Activated effector memory CD4-positive, alpha-beta T cell treated with anti-CD3 and anti-CD28 coated beads, Interleukin-2, amount 50 U/mL, for 16 hours (primary cell): ENCODE measurements at places on chromosomes 2 and 18.

DNA sequence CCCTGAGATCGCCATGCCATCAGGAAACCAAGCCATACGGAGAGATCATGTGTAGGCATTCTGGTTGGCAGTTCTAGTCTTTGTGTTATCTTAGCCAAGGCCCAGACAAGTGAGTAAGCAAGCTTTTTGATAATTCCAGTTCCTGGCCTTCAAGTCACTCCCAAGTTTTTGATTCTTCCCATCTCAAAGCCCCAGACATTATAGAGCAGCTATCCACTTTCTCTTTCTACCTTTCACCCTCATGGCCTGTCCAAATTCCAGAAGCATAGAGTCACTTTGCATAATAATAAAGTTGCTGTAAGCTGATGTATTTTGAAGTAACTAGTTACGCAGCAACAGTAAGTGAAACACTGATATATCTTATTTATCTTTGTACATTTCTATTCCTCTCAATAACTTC lies 26.8 kb upstream of the IL1RL1 start:
- DNase-seq = no peak

GRCh38 chr18:55479656-55480420 lies 108.2 kb downstream of the TCF4 start:
- no peak for DNase-seq

DNA sequence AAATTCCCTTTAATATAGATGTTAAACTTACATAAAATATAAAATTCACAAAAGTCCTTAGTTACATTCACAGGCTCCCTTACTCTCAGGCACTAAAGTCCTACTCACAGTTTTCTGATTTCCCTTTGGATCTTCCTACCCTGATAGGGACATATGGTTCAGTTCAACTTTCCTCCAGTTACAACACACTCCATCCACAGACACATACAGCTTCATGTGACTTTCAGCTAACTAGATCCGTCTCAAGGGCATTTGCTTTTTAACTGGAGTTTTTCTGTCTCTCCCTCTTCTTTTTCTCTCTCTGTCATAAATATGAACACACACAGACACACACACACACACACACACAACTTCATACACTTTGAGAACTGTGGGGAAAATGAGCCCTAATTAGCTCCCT lies 419.2 kb downstream of the LRP1B start:
- DNase-seq = no peak

GRCh38 chr2:162828545-162828944 lies 10.0 kb downstream of the KCNH7 start:
- no peak for DNase-seq

- DNase-seq = peak; percentile 68
Observed at GRCh38 chr2:105777506-105778055, 32.9 kb downstream of the NCK2 start.

DNA sequence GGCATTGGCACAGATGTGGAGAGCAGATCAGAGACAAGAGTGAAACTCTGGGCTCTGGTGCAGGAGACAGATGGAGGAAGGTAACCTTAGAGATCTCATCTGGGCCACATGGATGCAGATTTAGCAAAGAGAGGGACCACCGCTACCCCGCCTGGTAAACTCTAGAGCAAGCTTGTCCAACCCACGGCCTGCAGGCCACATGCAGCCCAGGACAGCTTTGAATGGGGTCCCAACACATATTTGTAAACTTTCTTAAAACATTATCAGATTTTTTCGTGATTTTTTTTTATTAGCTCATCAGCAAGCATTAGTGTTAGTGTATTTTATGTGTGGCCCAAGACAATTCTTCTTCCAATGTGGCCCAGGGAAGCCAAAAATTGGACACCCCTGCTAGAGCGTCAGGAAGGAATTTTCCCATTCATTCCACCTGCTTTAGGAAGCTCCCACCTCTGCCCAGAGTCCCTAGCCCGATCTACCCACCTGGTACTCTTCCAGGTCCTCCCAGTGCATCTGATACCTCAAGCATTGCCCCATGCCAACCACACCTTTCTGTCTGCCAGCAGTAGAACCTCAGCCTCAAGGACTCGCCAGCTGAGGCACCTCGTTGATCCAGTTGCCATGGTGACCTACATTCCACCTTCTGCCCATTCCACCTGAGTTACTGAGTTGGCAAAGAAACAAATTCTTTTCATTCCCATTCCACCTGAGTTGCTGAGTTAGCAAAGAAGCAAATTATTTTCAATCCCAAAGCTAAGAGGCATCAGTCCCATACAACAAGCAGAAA lies at the start of gene CIB4:
Gene CIB4 (minus strand): TSS at position 586 of the 784 bp plus-strand sequence. CDS start 52 bp downstream, at position 534.
- peak; percentile 46 for DNase-seq

DNA sequence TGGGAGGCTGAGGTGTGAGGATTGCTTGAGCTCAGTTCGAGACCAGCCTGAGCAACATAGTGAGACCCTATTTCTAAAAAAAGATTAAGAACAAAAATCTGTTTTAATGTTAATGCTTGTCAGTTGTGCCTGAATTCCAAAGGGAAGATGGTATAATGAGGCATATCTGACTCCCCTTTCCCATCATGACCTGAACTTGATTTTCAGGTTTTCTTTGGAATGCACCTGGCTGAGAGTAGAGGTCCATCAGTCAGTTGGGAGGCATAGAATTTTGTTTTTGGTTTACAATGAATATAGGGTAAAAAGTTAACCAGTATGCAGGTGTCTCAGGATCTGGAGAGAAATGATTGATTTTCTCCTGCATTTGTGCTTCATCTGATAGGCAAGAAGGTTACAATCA lies 20.4 kb downstream of the RPIA start:
- no peak for DNase-seq

DNA sequence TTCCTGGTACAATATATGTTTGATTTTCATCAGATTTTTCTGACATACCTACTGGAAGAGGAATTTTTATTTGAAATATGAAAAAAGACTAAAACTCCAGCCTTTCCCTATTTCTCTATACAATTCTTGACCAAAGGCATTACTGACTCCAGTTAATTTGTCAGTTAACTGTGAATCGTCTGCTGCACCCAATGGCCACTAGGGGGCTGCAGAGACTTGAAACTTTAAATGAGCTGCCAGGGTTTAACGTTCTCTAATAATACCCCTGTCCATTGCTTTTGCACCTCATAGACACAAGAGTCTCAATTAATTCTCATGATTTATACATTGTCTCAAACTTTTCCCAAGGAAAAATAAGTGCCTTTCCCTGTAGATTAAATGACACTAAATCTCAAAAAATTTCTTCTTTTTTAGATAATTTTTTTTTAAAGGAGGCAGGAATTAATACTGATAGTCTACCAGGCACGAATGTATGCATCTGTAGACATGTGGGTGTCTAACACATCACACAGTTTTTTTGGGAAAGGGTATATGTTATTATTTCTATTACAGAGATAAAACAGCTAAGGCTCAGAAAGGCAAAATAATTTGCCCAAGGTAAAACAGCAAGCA lies 1.8 kb upstream of the ALK start:
- DNase-seq = peak; percentile 76

DNA sequence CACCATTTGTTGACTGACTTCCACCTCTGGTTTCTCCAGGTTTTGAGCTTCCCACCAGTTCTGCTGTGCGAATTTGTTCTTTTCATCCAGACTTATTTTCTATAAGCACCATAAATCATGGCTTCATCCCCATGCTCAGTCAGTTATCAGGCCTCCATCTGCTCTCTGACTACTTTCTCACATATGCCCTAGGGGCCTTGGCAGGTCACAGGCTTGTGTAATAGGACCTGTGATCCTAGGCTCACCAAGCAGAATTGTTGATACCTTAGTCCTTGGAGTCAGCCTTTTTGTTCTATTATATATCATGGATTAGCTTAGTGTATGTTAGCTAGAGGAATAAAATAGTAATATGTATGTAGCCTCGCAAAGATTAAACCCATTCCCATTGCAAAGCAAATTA lies 284.2 kb upstream of the TANK start:
- DNase-seq = no peak

DNA sequence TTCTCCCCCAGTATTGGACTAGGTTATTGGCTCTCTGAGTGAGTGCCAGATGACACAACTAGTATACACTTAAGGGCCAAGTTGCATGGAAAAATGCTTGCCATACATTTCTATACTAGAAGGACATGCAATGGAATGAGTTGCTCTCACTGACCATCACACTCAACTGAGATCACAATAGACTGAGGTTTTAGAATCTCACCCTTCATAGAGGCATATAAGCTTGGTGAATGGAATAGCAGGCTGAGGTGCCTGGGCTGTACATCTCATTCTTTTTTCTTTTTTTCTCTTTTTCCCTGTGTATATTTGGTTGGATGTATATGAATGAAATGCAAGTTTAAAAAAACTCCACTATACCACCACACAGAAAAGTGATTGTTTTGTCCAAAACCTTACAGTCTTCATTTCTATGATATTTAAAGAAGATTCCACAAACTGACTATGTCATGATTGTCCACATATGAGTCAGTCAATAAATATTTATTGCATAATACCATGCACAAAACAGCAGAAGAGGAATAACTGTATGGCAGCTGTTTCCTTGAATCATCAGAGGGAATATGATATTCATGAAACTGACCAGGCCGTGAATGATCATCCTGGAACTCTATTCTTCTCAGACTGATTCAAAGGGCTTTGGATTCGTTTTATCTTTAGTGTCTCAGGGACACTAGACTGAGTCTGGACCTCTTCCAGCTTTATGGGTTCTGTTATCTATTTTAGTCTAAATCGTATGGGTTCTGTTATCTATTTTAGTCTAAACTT lies 122.6 kb upstream of the STK17B start:
- DNase-seq = no peak

GRCh38 chr2:70173520-70173919 lies 17.3 kb downstream of the C2orf42 start:
- DNase-seq = no peak

- no peak for DNase-seq
Observed at GRCh38 chr2:96832754-96833507, 10.9 kb downstream of the ANKRD23 start.

DNA sequence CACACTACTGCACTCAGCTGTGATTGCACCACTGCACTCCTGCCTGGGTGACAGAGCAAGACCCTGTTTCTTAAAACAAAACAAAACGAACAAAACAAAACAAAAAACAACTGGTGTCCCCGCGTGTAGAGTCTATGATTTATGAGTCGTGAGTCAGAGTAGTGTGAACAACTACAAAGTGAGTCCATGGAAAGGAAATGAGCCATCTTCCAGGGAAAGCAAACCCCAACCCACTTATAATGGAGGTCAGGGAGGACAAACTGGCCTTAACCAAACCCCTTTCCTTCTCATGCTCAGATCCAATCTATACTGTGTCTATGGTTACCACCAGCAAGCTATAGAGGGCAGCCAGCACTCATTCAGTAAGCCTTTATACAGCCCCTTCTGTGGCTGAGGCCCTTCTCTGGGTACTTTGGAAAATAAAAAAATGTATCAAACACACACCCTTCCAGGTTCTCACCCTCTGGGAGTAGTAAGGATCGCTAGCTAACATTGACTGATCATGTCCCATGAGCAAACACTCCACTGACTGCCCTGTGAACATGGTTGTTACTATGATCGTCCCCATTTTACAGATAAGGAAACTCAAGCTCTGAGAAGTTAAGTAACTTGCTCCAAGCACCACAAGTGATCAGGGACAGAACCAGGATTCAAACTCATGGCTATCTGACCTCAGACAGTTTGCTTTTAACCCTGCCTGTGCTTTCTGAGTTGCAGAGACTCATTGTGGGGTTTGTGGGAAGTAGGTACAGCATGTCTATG lies 24.7 kb upstream of the COLEC12 start:
- no peak for DNase-seq

GRCh38 chr2:85695691-85696668 lies 1.8 kb downstream of the GNLY start:
- DNase-seq = peak; percentile 57

- DNase-seq = no peak
Observed at GRCh38 chr2:158346032-158346431, 110.5 kb downstream of the CCDC148 start.

GRCh38 chr18:55794288-55795052 lies 206.5 kb upstream of the TCF4 start:
- DNase-seq = no peak

- peak; percentile 70 for DNase-seq
Observed at GRCh38 chr2:239944694-239945551, 80.2 kb downstream of the NDUFA10 start.

DNA sequence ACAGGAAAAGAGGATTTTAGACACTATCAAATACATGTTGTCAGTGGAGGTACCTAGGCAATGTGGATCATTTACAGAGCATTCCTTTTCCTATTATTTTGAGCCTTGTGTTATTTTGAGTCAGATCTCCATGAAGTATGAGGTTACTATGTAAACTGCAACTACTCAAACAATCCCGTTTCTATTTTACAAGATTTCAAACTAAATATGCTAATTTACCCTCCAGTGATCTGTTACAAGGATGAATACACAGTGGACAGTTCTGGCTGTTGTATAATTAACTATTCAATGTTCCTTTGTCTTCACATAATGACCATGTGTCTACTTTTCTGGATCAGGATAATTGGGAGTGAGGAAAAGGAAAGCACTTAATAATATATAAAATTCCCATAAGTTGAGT lies 4.6 kb downstream of the HOXD1 start:
- DNase-seq = no peak

DNA sequence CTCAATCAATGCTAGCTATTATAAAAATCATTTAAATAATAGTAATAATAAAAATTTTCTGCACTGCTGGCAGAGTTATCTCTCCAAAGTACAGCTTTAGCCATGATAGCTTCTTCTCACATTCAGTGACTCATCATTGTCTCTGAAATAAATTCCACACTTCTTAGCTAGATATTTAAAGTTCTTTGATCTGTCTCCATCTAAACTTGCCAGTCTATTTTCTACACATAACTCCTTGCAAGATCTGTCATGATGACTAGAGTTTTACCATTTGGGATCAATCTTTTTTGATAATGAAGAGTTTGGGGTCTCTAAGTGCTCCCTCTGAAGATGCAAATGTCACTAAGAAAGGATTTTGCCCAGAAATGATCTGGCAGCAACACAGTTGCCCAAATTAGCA lies 155.4 kb upstream of the LHCGR start:
- no peak for DNase-seq

GRCh38 chr18:5296706-5297320 lies 1.3 kb upstream of the ZBTB14 start:
- peak; percentile 86 for DNase-seq

DNA sequence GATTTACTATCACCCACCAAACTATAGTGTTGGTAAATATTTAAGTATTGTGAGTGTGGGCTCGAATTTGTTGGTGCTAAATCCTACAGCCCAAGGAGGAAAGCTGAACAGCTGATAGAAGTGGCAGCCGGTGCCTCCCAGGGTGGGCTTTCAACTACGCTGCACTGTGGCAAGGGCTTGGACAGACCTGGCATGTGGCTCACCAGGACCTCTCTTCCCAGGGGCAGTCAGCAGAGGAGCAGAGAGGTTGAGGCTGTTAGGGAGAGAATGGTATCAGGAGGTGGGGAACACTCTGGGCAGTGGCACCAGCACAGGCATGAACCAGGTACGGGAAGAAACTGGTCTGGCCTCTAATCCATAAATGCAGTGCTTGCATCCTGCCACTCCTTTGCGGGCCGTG lies 44.6 kb downstream of the TFCP2L1 start:
- peak; percentile 37 for DNase-seq
